Mesothelial cell of epicardium (in vitro differentiated cells): ENCODE measurements at places on chromosomes 13 and 19. TPM values are rescaled to one million over a fixed set of nuclear protein-coding genes. Genes with fewer than 3 reads are reported as not detected.

The EFNA2 gene
- 13.1 to 15.0 TPM (median 14.0 TPM) in 3 replicates for total RNA-seq

The UBE2L5 gene
- total RNA-seq: 0.20 TPM in 1 of 3 replicates, not detected in the others

The IFNL1 gene
- not detected in 3 replicates for total RNA-seq

The CARD8 gene
- 48.7 to 51.5 TPM (median 50.0 TPM) in 3 replicates for total RNA-seq

The ICAM1 gene
- 9.0 to 11.6 TPM (median 9.6 TPM) in 3 replicates for total RNA-seq

The KIR3DL2 gene
- total RNA-seq: not detected in 3 replicates

The TMEM238 gene
- 2.3 to 2.9 TPM (median 2.3 TPM) in 3 replicates for total RNA-seq

The LRRC63 gene
- total RNA-seq: 0.38 to 0.42 TPM (median 0.42 TPM) in 3 replicates

The RDH8 gene
- not detected in 3 replicates for total RNA-seq

The C19orf47 gene
- 15.3 to 17.8 TPM (median 16.3 TPM) in 3 replicates for total RNA-seq

DNA sequence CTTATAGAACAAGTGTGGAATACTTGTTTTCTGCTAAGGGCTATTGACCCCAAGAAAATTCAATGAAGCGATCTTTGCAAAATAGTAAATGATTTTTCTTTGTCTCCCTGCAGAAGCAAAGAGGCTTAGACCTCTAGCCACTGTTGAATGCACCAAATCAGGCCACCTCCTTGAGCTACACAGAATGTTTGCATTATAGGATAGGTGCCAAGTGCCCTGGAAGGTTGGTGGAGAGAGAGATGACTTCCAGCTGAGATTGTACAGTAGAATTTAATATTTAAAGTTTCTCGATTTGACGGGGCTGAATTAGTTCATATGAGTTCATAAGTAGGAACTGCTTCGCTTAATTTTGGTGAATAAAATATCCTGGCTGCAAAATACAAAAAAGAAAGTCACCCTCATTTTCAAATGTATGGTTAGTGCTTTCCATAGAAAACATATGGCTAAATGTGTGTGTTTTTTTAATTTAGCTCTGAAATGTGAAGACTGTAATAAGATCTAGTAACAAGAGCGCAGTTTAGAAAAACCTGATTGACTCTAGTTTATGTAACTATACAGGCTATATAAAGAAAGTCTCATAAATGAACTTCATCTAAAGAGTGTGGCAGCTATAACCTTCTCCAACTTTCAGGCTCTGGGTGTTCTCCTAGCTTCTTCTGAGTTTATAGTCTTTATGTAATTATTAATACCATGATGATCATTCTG is 41.6 kb downstream of the LRCH1 start:
- DNase-seq: no peak

DNA sequence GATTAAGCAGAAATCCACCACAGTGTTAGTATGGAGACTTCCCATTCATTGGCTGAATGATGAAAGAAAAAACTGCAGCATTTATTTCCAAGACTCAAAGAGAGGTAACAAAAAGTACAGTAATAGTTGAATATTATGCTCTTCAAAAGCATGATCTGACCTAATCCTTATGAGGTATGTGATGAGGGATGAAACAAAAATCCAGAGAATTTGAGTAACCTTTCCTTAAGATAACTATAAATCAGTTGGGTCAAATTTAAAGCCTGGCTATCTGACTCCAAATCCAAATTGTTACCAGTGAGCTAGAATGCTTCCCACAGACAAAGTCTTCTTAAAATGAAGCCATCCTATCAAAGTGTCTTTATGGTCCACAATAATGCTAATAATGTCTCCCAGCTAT is 38.1 kb downstream of the NUFIP1 start:
- no peak for DNase-seq

- no peak for DNase-seq
Observed at GRCh38 chr13:94710881-94711560, 1.3 kb downstream of the SOX21 start.

GRCh38 chr19:8355631-8356402 is 8.1 kb upstream of the ANGPTL4 start:
- no peak for DNase-seq

DNA sequence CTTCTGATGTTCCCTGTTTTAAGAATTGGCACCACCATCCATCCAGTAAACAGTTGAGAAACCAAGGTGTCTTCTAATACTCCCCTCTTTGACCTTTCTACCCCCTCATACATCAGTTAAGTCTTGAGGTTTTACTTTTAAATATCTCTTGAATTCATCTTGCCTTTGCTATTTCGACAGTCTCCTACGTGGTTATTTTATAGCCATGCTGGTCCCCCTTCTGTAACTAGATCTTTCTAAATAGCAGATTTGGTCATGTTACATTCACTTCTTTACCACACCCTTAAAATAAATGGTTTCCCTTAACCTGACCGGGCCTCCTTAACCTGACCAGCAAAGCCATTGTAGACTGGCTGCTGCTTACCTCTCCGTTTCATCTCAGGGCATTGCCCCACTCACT is 5.4 kb downstream of the GPR180 start:
- DNase-seq: no peak

DNA sequence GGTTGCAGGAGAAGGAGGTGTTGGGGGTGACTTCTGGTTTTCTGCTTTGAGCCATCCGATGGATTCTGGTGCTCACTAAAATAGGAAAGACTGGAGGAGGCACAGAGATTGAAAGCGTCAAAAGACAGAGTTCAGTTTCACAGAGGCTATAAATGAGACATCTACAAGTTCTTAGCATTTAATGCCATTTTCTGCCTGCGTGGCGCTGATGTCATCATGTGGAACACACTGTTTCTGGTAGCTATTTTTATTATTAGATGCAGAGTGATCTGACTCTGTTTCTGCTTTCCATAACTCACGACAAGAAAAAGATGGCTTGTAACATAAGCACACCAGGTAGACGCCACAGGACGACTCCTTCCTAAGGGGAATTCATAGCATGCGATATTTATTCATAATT is 3.3 kb upstream of the SLC39A3 start:
- no peak for DNase-seq

DNA sequence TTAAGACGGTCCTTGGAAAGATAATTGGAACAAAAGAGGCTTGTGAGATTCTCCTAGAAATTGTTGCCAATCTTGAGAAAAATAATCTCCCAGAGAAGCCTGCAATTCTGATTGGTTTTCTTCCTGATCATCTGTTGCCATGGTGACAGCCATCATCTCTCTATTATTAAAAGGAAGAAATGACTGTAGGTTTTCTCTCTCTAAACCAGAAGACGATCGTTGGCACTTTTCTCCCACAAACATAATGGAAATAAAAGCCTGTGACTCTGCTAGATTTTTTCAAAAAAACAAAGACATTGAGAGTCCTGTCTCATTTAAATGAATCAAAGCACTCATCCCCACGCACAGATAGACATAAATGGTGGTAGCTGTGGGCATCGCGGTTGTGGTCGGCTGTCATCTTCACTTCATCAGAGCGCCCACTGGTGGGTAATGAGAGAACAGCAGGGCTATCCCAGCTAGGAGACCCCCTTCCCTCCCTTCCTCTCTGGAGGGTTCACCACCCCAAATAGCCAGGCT is 21.7 kb upstream of the CALM3 start:
- no peak for DNase-seq

GRCh38 chr19:29614046-29614445 is 8.0 kb downstream of the POP4 start:
- DNase-seq: no peak

DNA sequence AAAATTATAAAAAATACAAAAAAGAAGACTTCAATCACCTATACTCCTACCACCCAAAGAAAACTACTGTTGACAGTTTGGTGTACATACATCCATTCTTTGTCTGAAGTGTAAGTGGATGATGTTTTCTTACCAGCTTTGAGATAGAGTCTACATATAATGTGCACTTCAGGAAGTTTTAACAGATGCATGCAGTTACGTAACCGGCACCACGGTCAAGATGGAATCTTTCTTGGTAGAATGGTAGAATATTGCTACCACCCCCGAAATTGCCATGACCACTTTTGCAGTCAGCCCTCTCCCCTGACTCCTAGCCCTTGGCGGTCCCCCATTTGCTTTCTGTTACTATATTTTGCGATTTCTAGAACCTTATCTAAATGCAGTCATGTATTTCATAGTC is 1.4 kb downstream of the CUL4A start:
- DNase-seq: no peak

GRCh38 chr19:52244021-52244420 is 25.4 kb upstream of the ZNF766 start:
- no peak for DNase-seq

DNA sequence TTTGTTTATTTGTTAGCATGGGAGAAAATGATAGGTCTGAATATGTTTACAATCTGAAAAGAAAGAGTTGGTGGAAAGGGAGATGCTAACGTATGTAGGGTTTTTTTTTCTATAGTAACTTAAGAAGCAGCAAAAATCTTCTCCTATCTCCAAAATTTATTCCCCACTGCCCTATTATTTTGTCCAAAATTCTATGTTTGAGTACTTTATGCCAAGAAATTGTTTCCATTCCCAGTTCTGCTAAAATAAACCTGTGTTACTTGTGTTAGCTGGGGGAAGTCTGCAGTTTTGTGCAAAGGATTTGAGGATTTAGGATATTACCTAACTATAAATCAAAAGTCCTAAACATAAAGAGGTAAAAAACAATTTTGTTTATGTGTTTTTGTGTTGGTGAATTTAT is 2770.4 kb upstream of the PCDH20 start:
- DNase-seq: no peak

GRCh38 chr19:17378271-17378670 is 1.1 kb upstream of the PLVAP start:
- DNase-seq: no peak

DNA sequence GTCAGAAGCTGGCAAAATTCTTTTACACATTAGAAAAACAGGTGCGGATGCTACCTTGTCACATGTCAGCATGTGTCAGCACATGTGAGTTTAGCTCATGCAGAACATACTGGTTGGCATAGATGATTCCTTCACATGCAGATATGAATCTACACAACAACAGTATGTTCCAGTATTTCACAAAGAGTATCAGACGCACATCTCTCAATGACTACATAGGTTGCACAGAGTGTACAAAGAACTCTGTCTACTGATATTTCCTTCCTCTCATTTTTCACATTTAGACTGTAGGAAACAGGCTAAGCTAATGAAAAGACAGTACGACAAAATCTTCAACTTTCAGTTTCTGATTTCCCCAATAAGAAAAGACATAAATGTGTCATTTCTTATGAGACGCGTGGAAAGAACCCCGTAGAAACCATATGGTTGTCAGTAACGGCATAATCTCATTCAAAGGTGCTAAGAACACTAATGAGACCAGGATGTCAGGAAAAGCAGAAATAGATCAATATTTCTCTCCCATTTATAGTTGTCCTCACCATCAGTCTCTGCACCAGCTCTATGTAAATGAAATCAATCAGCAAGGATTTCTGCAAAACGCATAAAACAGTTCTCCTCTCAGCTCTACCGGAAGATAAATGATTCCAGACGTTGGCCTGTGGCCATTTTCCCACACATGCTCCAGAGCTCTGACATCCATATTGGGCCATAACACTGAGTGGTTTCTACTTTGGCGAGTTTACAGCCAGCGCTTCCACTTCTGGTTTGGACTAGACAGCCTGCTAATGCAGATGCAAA is 81.2 kb downstream of the STARD13 start:
- no peak for DNase-seq

DNA sequence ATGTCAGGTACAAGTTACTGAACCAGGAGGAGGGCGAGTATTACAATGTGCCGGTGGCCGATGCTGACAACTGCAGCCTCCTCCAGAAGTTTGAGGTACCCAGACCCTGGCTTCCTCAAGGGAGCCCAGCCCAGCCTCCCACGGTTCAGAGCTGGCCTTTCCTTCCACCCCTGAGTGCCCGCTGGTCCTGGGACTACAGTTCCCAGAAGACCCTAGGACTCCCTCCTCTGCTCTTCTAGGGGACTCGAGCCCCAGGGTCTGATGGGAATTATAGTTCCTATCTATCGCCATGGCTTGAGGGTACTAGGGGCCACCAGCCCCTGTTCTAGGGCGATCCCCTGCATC is 11.0 kb downstream of the PRKCG start:
- DNase-seq: no peak

DNA sequence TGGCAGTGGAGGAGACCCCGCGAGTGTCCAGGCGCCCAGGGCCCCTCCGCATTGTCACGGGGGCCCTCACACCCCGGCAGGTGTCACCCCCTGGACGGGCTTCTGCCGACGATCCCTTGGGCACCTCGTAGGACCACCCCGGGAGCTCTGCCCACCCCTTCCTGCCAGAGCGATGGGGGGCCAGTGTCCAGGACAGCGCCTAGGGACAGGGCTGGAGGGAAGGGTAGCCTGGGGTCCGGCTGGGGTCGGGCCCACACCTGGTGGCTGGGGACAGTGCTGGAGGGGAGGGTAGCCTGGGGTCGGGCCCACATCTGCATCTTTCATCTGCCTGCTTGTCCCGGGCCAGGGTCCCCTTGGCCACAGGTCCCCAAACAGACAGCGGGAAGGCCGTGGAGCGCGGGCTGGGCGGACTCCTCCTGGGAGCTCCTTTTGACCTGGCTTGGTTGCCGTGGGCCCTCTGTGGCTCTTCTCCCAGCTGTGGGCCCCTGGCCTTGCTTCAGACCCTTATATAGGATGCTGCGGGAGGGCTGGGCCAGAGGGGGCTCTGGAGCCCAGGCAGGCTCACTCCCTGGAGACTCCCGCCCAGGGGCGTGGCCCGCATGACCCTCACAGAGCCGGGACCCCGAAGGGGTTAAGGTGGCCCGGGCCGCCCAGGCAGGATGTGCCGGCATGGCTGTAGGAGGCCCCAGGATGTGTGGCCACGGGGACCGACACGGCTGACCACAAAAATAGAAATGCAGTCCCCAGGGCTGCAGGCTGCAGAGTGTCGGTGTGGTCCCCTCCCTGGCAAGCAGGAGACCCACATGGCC is 74.1 kb upstream of the MCF2L start:
- no peak for DNase-seq

DNA sequence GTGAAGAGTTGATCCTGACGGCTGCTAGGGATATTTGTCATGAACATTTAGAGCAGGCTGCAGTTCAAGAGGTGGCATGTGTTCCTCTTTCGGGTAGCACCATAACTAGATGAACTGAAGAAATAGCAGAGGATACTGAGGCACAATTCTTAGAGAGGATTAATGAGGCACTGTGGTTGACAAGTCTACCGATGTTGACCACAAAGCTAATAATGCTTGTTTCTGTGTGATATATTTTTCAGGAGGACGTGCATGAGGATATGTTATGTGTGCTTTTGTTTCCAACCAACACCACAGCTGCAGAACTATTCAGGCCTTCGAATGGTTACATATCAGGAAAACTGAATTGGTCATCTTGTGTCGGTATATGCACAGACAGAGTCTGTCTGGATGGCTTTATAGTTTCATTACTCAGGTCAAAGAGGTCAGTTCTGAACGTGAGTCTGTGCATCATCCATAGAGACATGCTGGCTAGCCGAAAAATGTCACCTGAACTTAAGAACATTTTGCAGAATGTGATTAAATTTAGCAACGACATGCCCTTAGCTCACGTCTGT is 210.1 kb upstream of the IRS2 start:
- DNase-seq: no peak

DNA sequence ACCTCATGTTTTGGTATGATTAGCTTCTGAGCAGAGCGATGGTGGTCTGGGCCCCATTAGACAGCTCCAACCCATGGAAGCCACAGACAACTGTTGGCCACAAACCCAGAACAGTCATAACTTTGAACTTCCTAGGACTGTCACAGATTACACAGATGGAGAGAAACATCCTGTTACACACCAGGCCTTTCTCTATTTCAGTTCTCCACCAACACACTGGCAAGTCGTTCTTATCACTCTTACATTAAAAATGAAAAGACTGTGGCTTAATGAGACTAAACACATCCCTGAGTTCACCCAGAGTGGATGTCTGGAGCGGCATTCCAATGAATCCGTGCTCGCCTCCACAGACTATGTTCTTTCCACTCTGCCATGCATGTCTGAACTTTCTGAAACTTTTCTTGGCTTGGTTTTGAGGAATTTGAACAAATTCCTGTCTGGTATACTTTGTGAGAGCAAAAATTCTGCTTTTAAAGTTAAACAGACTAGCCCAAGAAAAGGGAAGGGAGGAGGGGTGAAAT is 109.1 kb downstream of the NALCN start:
- no peak for DNase-seq

GRCh38 chr13:43159026-43159461 is 135.7 kb downstream of the DNAJC15 start:
- DNase-seq: no peak
